ENCODE measurements at places on chromosomes 4 and X.
A peak's percentile ranks its signal among the peaks of the same experiment; 100 is the strongest.

DNA sequence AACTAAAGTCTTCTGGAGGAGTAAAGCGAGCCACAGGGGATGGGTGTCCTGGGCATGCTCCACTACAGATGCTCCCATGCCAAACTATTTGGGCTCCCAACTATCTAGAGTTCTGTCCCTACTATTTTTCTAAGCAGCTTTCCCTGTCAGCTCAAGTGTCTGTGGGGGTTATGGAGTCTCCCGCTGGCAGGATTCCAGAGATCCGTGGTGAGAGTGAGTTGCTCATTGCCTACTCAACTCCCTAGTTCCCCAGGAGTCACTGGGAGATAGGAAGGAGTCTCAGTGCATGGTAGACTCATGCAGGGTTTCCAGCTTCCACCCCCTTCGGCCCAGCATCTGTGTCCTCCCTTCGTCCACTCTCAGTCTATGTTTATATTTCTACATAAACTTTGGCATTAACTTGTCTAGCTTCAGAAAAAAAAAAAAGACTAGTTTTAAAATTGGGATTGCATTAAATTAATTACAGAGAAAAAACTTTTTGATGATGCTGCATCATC, 55.1 kb upstream of the INPP4B start:
- DNase-seq, result no peak

DNA sequence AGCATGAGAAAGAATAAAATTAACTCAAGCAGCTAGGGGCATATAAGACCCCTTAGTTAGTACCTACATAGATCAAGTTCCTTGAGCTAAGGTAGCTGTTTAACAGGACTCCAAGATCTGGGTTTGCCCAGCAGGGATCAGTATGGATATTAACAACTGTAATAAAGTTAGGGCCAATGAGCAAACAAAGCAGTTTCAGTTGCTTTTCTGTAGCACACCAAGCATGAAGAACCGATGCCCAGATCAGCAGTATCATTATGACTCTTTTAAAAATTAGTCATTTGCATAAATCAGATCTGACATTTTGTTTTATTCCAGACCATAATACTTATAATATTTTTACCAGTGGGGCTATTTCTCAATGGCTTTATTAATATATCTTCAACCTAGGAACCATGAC, 80.9 kb downstream of the C4orf33 start:
- DNase-seq, result no peak

GRCh38 chr4:108425988-108426387, 194.4 kb upstream of the RPL34 start:
- no peak for DNase-seq

- DNase-seq, result no peak
These were observed 930.5 kb downstream of the ADGRL3 start for GRCh38 chr4:62130637-62131036.

DNA sequence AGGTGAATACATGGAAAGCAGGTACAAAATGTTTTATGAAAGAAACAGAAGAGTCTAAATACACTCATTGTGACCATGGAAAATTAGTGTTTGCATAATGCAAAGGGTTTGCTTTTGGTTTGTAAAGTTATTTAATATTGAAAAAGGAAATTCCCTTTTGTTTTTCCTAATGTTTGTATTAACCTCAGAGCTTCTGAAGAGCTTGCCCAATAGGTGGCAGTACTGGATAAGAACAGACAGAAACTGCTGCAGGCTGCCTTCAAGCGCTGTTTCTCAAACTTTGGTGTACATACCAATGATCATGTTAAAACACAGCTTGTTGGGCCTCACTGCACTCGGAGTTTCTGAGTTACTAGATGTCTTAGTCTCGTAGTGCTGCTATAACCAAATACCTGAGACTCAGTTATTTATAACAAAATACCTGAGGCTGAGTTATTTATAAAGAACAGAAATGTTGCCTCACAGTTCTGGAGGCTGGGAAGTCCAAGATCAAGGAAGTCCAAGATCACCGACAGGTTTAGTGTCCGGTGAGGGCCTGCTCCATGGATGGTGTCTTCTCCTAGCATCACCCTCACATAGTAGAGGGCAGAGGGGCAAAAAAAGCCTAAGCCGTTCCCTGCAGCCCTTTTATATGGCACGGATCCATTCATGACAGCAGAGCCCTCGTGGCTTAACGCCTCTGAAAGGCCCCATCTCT, 54.2 kb downstream of the SUPT20HL2 start:
- peak; percentile 42 for DNase-seq

GRCh38 chr4:108533245-108533844, 87.0 kb upstream of the RPL34 start:
- no peak for DNase-seq

GRCh38 chr4:38046727-38047489, 86.7 kb downstream of the PTTG2 start:
- DNase-seq, result no peak

GRCh38 chr4:82842593-82842992, 44.0 kb upstream of the SCD5 start:
- no peak for DNase-seq

DNA sequence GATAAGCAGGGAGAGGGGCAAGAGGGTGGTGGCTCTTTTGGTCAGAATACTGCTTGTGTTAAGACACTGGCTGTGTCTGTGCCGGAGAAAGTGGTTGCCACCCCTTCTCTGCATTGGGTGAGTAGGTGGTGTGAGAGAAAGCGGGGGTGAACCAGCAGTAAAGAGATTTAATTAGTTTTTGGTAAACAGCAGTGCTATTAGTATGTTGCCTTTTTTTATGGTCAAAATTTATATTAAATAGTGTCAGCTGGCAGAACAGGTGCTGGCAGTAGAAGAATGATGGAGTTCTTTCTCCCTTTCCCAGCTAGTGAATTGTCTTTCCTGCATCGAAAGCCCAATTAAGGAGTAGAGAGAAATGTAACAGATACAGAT, 181.6 kb downstream of the LARP7 start:
- no peak for DNase-seq

All from SK-N-MC (cell line).